Posterior cingulate gyrus (tissue), 11 donors: ENCODE measurements at places on chromosomes 5 and 9.

GRCh38 chr5:114430532-114430931, 68.7 kb downstream of the KCNN2 start:
- no peak for DNase-seq

- DNase-seq: peak; percentile 66
Measured at GRCh38 chr9:129349665-129349947, 171.5 kb upstream of the IER5L start.

GRCh38 chr9:94017939-94018531, 62.9 kb upstream of the BARX1 start:
- no peak for DNase-seq

DNA sequence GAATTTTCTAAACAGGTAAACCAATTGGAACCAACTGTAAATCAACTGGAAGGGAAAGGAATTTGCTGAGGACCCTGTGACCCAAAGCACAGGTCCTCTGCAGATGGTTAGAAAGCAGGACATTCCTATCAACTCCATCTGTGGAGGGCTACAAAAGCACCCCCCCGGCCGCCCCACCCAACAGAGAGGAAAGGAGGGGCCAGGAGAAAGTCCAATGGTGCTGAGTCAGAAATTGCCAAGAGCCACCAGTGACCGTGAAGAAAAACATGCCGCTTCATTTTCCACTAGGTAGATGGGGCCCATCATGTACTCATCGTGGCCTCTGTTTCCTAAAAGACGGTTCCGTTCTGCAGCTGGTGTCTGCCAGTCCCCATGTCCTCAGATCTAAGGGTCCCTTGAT, 66.3 kb downstream of the RAPGEF1 start:
- DNase-seq: no peak

DNA sequence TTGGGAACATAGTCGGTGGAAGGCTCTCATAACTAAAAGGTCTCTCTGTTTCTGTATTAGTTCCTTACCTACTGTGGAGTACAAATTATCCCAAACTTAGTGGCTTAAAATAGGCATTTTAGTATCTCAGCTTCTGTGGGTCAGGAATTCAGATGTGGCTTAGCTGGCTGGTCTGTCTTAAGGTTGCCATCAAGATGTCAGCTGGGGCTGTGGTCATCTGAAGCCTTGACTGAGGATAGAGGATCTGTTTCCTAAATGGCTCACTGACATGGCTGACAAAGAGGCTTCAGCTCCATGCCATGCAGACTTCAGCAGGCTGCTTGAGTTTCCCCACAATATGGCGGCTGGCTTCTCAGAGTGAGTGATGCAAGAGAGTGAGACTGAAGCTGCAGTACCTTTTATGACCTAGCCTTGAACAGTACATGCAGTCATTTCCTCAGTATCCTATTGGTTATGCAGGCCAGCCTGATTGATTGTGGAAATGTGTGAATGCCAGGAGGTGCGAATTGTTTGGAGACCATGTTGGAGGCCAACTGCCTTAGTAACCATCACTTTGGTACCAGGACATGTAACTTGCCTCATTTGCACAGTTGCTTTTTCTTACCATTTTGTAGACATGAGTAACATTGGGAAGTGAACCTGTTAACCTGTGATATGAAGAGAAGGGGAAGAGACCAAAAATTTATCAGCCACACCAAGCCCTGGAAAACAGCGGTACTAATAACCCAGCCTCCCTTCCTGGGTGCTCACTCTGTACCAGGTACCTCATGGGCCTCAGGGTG, 152.8 kb upstream of the IER5L start:
- DNase-seq: no peak

DNA sequence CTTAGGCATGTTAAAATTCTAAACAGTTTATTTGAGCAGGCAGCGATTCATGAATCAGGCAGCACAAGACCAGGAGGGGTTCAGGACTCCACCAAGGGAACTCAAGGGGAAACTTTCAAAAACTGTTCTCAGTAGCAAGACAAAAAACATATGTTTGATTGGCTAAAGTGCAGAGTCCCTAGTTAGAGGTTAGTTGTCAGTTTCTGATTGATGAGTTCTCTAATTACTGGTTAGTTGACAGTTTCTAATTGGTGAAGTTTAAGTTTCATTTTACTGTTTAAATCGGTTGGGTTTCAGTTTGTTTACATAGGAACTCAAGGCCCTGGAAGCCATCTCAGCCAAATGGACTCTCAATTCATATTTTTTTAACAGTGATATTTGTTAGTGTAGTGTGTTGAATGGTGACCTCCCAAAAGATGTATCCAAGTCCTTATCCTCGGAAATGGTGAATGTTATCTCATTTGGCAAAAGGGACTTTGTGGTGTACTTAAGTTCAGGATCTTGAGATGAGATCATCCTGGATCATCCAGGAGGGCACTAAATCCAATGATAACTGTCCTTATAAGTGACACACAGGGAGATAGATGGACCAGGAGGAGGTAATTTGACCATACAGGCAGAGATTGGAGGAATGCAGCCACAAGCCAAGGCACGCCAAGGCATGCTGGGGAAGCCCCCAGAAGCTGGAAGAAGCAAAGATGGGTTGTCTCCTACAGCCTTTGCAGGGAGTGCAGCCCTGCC, 219.2 kb upstream of the RAI14 start:
- no peak for DNase-seq

DNA sequence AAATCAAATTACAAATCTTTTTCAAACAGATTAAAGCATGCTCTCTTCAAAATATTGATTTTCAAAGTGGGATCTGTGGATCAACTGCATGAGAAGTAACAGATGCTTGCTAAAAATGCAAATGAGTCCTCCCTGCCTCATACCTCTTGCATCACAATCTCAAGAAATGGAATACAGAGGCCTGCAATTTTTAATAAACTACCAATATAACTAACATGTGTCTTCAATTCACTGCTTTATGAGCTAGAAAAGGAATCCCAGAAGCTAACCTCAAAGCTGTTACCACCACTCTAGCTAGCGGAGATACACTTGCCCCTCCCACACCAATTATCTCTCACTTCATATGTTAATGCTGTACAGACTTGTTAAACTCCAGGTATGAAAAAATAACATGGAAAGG, 9.6 kb downstream of the OR13C5 start:
- DNase-seq: no peak

DNA sequence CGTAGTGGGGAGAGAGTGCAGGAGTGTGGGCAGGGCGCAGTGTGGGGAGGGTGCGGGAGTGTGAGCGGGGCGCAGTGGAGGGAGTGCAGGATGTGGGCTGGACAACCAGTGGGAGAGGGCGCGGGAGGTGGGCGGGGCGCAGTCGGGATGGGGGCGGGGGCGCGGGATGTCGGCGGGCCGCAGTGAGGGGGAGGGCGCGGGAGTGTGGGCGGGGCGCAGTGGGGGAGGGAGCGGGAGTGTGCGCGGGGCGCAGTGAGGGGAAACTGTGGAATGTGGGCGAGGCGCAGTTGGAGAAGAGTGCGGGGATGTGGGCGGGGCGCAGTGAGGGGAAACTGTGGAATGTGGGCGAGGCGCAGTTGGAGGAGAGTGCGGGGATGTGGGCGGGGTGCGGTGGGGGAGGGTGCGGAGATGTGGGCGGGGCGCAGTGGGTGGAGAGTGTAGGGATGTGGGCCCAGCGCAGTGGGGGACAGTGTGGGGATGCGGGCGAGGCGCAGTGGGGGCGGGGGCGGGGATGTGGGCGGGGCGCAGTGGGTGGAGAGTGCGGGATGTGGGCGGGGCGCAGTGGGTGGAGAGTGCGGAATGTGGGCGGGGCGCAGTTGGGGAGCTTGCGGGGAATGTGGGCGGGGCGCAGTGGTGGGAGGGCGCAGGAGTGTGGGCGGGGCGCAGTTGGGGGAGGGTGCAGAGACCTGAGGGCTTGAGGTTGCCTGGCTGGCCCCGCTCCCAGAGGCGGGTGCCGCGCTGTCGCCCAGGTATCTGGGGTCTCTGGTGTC, at the start of gene NXNL2:
NXNL2 (plus strand) TSS at position 723 of the 770 bp plus-strand sequence. CDS start 257 bp downstream, outside the sequence.
- peak; percentile 40 for DNase-seq

GRCh38 chr9:95815961-95816360, 59.5 kb upstream of the ERCC6L2 start:
- DNase-seq: no peak

- DNase-seq: no peak
Measured at GRCh38 chr5:172549696-172550095, 91.4 kb upstream of the NEURL1B start.

DNA sequence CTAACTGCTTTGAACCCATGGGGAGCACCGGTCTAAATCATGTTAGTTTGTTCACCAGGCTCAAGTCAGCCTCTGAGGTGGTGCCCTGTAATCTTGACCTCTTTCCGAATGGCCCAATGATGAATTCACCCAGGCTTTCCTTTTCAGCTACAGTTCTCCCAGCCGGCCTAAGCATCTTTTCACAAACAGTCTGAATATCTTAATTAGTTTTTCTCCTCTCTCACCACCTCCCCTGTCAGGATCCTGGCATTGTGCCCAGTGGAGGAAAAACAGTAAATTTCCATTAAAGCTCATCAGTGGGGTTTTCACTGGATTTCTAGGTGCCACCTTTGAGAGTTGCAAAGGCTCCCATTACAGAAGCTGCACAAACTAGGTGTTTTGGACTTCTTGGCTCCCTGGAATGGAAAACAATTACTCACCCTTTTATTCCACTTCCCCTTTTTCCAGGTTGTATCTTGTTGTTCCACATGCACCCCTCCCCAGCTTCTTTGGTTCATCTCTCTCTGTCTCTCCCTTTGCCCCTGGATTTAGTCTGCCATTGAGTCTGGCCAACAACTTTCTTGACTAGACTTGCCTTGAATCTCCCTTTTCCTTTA, 69.4 kb upstream of the ADAMTSL1 start:
- no peak for DNase-seq

- no peak for DNase-seq
Measured at GRCh38 chr9:14415947-14416346, 102.0 kb upstream of the NFIB start.

DNA sequence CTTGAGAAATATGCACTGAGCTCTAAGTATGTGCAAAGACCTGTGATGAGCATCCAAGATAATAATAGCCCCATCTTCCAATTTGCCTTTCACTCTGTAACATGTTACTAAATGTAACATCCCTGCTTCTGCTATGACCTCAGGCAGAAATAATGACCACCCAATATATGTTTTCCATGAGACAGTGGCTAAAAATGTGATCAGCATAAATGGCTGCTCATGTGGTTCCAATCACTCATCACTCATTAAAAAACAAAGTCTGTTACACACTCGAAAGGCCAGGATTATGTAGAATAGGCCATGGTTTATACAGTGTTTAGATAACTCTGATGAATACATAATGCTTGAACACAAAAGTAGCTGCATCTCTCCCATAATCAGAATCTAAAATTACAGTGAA, 71.4 kb upstream of the MOCS2 start:
- DNase-seq: no peak

DNA sequence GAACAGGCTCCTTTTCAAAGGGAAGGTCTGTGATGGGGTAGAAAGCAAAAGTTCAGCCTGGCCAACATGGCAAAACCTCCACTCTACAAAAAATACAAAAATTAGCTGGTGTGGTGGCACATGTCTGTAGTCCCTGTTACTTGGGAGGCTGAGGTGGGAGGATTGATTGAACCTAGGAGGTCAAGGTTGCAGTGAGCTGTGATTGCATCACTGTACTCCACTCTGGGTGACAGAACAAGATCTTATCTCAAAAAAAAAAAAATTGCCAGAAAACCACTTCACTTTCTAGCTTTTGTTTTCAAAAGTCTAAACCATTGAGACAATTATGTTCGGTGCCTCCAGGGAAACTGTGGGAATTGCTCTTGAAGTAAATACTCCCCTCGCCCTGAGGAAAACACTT, 43.5 kb downstream of the S100Z start:
- no peak for DNase-seq

GRCh38 chr5:154524859-154525258, 46.8 kb upstream of the HAND1 start:
- no peak for DNase-seq

GRCh38 chr9:14136646-14137370, 177.1 kb downstream of the NFIB start:
- no peak for DNase-seq

DNA sequence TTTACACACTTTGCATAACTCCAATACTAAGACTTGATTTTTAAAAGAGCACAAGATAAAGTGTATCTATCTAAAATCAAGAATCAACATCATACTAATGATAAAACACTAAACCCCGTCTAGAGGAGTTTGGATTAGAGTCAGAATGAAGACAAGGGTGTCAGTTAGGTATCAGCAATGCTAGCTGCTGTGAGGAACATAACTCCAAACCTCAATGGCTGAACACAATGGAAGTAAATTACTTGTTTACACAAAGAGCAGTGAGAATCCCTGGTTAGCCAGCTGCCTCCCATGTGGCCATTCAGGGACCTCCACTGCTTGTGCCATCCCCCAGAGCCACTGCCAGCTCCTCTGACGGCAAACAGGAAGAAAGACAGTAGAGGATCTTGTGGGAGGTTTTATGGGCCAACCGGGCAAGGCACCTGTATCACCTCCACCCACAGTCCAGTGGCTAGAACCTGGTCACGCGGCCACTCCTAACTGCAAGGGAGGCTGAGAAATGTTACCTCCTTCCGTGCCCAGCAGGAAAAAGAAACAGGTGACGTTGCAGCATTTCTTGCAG, 24.0 kb upstream of the GRHPR start:
- no peak for DNase-seq

DNA sequence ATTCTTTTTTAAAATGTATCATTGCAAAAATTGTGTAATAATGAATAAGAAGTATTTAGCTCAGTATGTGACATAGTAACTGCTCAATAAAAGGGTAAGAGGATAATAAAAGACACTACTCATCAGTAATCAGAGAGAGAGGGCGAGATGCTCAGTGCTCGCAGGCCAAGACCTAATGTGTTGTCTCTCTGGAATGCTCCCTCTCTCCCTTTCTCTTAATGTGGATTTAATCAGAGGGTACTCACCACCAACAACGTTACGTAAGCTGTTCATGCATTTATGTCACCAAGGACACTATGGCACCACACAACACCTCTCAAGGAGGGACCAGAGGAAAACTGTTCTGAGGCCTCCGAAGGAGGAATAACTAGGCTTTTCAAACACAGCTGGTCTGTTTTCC, 42.5 kb downstream of the WHRN start:
- DNase-seq: no peak
